ENCODE measurements at places on chromosomes 13 and 19. TPM values are rescaled to one million over a fixed set of nuclear protein-coding genes. Genes with fewer than 3 reads are reported as not detected.

The FGF22 gene
- not detected for total RNA-seq

- no peak for DNase-seq
Observed at GRCh38 chr19:17538684-17539237, 16.7 kb upstream of the COLGALT1 start.

DNA sequence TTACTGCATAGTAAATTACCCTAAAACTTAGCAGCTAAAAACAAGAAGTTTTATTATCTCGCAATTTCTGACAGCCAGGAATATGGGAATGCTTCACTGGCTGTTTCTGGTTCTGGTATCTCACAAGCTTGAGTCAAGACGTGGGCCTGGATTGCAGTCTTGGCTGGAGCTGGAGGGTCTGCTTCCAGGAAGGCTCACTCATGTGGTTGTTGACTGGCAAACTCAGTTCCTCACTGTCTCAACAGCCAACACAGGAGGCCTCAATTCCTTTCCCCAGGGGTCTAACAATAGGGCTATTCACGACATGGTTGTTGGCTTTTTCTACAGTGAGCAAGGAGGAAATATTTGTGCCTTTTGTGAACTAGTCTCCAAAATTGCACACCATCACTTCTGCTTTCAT, 146.3 kb downstream of the GPC5 start:
- no peak for DNase-seq

The NFKBIB gene
- 15.3 TPM for total RNA-seq

- DNase-seq, result peak; percentile 2
Observed at GRCh38 chr13:60318186-60318585, 78.8 kb upstream of the TDRD3 start.

- DNase-seq, result peak; percentile 18
Observed at GRCh38 chr13:80334597-80335260, 6.2 kb downstream of the SPRY2 start.

DNA sequence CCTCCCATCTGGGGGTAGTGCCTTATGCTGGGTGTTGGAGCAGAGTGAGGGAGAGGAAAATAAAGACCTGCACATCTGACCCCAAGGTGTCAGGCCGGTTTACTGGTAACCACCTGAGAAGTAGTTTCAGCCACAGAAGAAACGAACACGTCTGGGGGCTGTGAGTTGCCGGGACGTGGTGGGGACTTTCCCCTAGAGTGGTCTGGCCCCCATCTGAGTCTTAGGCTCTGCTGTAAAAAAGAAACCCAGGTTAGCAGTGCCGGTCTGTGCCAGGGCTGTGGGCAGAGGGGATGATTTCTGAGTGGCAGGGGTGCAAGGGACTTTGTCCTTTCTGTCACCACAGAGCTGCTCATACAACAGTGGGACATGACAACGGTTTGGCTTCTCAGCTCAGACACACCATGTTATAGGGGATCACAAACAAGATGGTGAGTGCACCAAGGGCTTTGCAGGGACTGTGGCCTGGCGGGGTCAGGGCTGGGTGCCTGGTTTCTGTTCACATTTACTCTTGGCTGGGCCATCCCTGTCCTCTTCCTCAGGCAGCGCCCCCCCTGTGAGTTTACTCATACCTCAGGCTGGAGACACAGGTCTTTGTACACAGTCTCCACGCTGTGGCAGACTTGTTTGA, 9.0 kb downstream of the GCDH start:
- no peak for DNase-seq

The NAT14 gene
- 9.1 TPM for total RNA-seq

- DNase-seq, result no peak
Observed at GRCh38 chr13:28099396-28100149, 803 bp downstream of the FLT3 start.

The DCAF15 gene
- total RNA-seq, result 7.1 TPM

DNA sequence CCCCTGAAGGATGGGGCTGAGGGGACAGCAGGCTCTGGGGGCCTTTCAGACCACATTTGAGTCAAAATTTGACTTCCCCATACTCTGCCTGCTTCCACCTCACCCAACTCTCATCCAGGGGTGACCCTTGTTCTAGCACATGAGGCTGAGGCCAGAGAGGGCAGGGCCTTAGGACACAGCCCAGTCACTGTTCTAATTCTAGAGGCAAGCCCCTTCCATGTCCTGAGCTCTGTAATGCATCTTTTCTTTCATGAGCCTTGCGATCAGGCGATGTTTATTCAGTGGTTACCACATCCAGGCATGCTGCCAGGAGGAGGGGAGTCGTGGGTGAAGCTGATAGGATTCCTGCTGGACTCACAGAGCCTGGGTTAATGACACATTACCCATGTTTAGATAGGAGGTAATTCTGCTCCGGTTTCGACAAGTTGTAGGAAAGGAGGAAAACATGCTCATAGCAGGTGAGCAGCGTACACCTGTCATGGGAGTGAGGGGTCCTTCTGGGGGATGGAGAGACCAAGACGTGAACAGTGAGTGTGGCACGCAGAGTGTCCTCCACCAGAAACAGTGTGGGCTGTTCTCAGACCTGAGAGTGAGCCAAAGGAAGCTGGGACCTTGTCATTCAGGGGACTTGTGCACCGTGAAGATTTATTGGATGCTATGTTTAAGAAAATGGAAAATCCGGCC, 9.3 kb downstream of the RPS9 start:
- peak; percentile 22 for DNase-seq

The EFNA2 gene
- total RNA-seq, result 0.25 TPM

The HIF3A gene
- 14.8 TPM for total RNA-seq

DNA sequence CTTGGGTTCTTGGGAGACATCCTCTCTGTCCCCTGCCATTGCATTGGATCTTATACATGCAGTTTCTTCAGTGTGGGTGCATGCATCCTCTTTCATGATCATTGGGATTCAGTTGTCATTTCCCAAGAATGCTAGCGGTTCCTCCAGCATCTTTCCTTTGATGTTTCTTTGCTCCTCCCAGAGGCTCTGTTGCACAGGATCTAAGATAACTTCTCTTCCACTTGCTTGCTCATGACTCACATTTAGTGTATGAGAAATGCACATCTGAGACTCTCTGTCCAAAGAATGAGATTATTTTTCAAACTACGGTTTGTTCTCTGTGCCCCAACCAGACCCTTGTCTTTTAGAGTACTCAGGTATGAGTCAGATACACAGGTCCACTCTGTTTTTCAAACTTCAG, 197.1 kb downstream of the NDFIP2 start:
- DNase-seq, result no peak

- DNase-seq, result no peak
Observed at GRCh38 chr19:34767951-34768350, 5.1 kb downstream of the ZNF599 start.

DNA sequence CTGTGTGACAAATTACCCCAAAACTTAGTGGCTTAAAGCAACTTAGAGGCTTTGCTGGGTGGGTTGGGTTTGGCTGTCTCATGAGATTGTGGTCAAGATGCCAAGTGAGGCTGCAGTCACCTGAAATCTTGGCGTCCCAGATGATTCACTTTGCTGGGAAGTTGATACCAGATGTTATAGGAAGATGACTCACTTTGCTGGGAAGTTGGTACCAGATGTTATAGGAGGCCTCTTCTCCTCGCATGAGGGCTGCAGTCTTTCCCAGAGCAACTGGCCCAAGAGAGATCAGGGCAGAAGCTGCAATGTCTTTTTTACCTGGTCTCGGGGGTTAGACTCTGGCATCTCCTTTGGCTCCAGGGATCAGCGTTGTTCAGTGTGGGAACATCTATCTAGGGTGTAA, 16.8 kb downstream of the TEX29 start:
- no peak for DNase-seq

The ZNF525 gene
- total RNA-seq, result 5.8 TPM

DNA sequence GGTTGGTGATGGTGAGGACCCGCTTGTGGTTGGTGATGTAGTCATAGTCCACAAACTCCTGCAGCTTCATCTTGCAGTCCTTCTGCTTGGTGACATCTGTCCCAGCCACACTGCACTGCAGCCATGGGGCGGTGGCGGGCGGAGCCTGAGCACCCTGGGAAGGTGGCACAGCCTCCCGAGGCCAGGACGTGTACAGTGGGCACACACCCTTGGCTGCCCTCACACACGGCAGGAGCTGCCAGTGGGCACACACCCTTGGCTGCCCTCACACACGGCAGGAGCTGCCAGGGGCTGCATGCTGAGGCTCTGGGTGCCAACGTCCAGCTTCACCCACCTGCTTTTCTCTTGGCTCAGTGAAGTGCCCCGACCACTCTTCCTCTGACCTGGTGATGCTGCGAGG, 128.7 kb downstream of the TUBA3C start:
- no peak for DNase-seq

- no peak for DNase-seq
Observed at GRCh38 chr19:14370940-14371280, 10.3 kb upstream of the ADGRE5 start.

The FOXO1 gene
- 30.2 TPM for total RNA-seq

The ADM5 gene
- 0.26 TPM for total RNA-seq

DNA sequence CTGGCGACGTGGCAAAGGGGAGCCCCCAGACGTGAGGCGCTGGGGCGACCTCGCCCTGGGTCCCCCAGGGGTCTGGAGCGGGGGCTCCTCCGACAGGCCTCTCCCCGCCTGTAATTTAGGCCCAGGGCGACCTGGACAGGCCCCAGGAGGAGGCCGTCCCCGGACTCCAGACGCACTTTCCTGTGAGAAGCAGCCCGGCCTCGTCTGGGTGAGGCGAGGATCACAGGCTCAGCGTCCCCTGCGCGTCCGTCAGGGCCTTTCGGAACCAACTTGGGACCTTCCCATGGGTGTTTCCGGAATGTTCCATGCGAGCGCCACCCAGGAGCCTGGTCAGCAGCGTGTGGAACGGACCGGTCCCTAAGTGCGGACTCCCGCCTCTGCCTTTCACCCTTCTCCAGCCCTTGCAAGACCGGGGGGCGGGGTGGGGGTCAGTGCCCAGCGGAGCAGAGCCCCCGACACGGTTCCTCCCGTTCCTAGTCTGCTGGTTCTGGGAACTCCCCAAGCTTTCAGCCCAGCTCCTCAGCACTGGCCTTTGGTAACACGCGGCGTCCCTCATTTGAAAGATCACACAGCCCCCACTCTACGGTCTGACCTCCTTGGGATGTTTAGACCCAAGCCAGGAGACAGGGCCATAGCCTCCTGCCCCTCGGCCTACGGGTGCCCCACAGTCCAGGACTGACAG, 1.1 kb upstream of the GRTP1 start:
- no peak for DNase-seq

GRCh38 chr13:85661675-85662074, 137.5 kb downstream of the SLITRK6 start:
- DNase-seq, result no peak

The PRR20D gene
- not detected for total RNA-seq

The ZNF793 gene
- 0.39 TPM for total RNA-seq

The FCAR gene
- not detected for total RNA-seq

The C19orf67 gene
- not detected for total RNA-seq

GRCh38 chr19:16441661-16442162, 30.1 kb downstream of the EPS15L1 start:
- DNase-seq, result no peak

The TIMM44 gene
- 26.2 TPM for total RNA-seq

DNA sequence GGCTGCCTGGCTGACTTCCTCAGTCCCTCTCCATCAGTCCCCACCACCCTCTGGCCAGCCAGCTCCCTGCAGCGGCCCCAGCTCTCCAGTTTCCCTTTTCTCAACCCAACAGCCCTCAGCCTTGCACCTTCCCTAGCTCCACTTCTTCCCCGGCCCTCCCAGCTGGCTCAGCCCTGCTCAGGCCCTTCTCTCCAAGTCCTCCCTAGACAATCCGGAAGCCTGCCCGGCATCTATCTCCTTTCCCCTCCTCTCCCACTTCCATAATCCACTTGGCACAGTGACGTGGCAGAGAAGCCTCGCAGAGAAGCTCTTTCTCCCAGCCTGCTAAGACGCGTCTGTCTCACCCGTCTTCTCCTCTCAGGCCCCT, 1.1 kb downstream of the UBXN6 start:
- DNase-seq, result no peak

GRCh38 chr19:14682084-14682483, 7.4 kb upstream of the ADGRE3 start:
- DNase-seq, result no peak

- DNase-seq, result no peak
Observed at GRCh38 chr13:93771782-93772181, 545.2 kb downstream of the GPC6 start.

DNA sequence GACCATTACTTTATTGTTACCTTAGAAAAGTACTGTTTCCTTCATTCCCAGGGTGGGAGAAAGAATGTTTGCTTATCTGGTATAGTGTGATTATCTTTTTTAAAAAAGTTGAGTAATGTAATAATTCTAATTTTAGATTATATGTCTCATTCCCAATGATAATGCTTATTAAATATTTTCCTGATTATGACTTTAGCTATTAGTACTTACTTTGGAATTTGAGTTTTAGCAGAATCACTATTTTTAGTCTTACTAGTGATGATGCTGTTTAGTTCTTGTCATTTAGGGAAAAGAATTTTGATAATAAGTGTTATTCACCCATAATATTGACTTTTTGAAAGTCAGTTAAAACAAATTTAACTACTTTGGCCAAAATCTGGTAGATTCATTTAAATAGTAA, 95.2 kb downstream of the FRY start:
- DNase-seq, result no peak

DNA sequence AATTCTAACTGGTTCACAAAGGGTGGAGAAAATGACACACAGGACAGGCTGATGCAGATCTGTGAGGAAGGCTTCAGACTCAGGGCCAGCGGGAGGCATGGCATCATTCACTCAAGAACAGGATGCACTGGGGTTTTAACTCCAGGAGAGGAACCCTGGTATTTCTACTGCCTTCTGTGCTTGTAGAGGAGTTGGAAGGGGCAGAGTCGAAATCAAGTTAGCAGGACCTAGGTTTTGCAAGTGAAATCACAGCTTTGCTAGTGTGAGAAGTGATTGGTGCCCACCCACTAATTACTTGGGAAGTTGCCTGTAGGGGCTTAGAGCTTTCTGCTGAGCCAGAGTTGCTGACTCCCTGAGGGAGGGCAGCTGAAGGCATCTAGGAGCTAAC, 92.7 kb downstream of the AKAP11 start:
- no peak for DNase-seq

DNA sequence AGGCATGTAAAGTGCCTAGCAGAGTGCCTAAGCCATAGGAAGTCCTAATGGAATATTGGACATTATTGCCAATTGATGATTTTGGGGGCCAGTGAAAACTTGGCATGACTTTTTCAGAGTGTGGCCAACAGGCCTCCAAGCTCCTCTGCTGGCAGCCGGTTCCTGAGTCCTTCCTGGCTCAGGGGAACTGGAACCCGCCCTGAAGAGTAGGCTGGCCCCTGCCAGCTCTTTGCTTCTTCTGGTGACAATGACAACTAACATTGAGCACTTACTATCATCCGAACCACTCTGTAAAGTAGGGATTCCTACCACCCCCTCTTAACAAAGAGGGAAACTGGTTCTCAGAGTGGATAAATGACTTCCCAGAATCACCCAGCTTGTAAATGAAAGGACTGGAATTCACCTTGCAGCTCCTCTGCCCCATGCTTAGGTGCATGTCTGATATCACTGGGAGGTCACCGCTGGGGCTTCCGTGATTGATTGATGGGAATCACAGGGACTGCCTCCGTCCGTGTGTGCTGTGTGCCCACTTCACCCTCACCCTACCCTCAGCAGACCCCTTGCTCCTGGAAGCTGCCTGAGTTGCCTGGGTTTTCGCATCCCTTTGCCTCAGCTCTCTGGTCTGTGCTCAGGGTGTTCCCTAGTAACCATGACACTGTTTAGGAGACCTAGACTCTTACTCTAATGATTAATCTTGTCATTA, 50.6 kb downstream of the TNFRSF19 start:
- DNase-seq, result no peak

The LILRB1 gene
- 0.13 TPM for total RNA-seq

Data from dermis microvascular lymphatic vessel endothelial cell (primary cell).